ENCODE measurements at places on chromosomes 1 and 21. TPM values are rescaled to one million over a fixed set of nuclear protein-coding genes. Genes with fewer than 3 reads are reported as not detected.

DNA sequence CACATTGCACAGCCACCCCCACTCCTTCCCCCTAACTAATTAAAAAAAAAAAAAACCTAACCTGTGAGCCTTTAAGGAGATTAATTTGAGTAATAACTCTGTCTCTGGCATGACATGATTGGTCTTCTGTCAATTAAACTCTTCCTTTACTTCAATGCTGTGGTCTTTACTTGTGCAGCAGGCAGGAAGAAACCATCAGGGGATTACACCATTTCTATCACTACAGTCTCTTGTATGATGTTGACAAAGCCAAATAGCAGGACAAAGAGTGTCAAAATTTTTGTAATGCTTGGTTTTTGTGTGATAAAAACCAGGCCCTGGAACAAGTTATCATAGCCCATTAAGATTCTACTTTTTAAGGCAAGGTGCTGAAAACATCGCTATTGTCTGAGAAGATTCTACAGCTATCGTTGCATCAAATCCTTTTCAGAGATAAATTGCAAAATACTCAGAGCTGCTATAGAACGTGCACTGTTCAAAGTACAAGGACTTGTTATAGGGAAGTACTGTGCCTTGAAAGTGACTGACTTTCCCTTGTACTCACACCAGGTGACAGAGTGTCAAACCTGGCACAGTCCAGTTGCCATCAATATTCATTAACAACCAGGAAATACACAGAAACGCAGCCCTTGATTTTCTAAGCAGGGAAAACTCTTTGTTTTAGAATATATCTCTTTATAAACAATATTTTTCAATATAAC, 37.7 kb downstream of the LHX9 start:
- DNase-seq, result no peak

- no peak for DNase-seq
These were observed 53.9 kb upstream of the ASPM start for GRCh38 chr1:197200272-197200899.

GRCh38 chr1:207848234-207848633, 62.7 kb downstream of the CD34 start:
- no peak for DNase-seq

GRCh38 chr1:247378334-247379073, 37.5 kb upstream of the NLRP3 start:
- DNase-seq, result no peak

GRCh38 chr1:192581131-192581927, 5.8 kb downstream of the RGS1 start:
- no peak for DNase-seq

DNA sequence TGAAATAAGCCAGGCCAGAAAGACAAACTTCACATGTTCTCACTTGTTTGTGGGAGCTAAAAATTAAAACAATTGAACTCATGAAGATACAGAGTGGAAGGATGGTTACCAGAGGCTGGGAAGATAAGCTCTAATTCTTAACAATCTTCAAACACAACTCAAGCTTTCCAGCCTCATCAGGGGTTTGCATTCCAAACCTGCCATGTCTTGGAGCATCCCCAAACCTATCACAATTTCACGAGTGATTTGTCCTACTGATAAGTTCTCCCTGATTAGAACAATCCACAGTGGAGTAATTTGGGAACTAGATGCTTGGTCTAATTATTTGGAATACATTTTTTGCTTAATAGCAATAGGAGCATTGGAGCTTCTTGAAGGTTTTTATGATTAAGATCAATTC, 418.5 kb upstream of the PKN2 start:
- no peak for DNase-seq

DNA sequence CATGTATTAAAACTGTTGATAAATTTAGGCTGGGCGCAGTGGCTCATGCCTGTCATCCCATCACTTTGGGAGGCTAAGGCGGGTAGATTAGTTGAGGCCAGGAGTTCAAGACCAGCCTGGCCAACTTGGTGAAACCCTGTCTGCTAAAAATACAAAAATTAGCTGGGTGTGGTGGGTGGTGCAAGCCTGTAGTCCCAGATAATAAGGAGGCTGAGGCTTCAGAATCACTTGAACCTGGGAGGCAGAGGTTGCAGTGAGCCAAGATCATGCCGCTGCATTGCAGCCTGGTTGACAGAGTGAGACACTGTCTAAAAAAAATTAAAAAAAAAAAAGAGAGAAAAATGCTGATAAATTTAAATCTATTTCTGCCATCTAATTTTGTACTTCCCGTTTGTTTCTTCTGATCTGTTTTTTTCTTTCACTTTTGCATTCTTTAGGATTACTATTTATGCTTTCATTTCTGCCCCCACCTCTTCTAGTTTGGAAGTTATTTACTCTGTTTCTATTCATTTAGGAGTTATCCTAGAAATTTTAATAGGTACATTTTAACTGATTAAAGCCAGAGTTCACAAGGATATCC, 3.2 kb upstream of the DENND1B start:
- DNase-seq, result no peak

DNA sequence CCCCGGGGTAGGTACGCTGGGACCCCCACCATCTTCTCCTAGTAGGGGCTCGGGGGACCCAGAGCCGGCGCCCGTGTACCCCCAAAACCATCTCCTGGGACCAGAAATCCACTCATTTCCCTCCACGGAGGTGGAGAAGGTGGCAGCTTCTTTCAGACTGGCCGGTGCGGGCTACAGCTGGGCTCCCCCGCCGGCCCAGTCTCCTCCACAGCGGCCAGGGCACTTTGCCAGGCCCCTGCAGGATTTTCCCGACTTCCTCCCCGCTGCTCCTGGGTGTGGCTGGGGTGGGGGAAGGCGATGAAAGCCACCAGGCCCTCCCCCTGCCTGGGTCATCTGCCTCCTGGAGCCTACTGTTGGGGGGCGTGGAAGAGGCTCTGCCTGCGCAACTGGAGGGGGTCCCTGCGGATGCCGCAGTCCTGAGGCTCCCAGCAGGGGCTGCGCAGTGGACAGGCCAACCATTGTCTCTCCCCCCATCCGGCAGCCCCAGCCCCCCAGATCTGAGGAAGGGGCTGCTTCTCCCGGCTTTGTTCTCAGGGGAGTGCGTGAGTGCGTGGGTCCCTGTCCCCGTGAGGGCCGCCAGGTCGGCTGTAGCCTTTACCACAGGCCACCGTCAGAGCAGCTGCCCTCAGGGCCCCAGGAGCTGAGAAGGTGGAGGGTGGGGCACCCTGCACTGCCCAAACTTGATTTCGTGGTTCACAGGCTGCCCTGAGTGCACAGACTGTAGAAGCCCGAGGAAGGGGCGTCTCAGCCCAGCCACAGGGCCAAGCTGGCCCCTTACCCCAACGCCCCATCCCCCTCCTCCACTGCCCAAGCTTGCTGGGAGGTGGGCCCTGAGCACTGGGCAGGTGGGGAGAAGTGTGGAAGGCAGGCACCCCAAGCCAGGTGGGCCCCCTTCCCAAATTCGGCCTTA, 1.3 kb downstream of the AGRN start:
- no peak for DNase-seq

- DNase-seq, result no peak
These were observed 541.5 kb downstream of the AMY1C start for GRCh38 chr1:104291156-104291555.

DNA sequence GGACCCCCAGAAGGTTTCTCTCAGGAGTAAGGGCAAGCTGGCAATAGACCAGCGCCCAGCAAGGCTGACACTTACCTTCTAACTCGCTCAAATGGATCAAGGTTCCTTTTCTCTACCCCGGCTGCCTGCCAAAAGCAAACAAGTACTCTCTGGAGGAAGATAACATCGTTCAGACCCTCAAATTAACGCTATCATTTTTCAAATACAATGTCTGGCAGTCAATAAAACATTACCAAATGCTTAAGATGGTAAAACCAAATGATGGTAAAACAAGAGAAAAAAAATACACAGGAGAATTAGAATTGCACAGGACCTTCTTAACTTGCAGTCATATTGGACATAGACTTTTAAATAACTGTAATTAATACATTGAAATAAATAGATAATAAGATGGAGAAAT, 148.1 kb downstream of the SPATA46 start:
- DNase-seq, result no peak

GRCh38 chr1:54681358-54681757, 34.3 kb upstream of the TTC4 start:
- DNase-seq, result no peak

GRCh38 chr1:22142315-22143064, 407 bp downstream of the WNT4 start:
- DNase-seq, result no peak

DNA sequence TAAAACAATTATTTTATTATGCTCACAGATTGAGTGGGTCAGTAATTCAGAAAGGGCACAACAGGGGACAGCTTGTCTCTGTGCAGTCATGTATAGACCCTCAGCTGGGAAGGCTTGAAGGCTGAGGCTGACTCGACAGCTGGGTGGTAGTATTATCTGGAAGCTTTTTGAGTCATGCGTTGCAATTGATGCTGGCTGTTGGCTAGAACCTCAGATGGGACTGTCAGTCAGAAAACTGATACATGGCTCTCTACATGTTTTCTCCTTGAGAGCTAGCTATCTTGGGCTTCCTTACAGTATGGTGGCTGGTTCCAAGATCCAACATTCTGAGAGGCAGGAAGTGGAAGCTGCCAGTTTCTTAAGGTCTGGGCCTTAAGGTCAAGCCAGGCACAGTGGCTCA, 61.5 kb upstream of the SELENON start:
- DNase-seq, result no peak

GRCh38 chr21:10464975-10465374, 56.4 kb upstream of the TPTE start:
- DNase-seq, result no peak

- no peak for DNase-seq
These were observed 671.9 kb downstream of the RWDD3 start for GRCh38 chr1:95905818-95906395.

DNA sequence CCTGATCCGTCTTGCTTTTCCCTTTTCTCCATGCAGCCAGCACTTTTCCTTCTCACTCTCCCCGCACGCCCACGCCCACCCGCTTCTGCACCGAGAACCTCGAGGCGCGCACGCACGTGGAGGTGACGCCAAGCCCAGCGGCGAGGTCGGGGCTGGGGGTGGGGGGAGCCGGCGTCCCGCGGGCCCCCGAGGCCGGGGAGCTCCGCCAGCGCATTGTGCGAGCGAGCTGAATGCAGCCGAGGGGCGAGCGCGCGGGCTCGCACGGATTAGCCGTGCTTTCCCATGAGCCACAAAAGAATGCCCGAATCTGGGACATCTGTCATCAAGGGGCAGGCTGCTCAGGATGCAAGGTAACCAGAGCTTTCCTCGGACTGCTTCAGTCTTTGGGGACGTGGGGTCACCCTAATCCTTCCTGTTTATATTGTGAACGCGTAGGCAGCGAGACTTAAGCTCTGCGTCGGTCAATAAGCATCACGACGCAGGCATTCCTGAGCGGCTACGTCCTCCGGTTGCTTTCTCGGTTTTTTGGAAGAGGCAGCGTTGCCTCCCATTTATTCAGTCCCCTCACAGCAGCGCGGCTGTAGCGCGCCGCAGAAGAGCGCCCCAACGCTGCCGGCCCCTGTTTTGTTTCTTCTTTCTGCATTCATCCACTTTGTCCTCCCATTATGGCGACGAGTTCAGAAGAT, 67.3 kb upstream of the AKT3 start:
- DNase-seq, result no peak

DNA sequence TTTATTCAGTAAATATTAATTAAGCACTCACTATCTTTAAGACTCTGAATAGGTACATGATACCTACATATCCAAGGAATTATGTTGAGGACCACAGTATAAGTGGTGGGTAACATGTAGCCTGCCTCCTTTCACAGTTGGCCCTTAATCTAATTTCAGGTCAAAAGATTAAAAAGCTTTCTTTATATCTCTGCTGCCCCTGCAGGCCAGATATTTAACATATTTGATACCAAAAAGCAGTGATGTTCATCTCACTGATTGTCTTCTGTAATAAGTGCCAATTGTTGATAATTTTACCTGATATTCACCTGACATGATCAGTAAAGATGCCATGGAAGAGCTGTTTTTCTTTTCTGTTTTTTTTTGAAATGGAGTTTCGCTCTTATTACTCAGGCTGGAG, 36.5 kb downstream of the RLF start:
- DNase-seq, result no peak

GRCh38 chr1:100683448-100684349, 35.8 kb upstream of the VCAM1 start:
- DNase-seq, result no peak

- DNase-seq, result no peak
These were observed 9.9 kb upstream of the COA7 start for GRCh38 chr1:52707927-52708655.

GRCh38 chr1:110876748-110877341, 3.9 kb downstream of the CD53 start:
- DNase-seq, result no peak

GRCh38 chr1:184160236-184160635, 108.7 kb downstream of the TSEN15 start:
- DNase-seq, result peak; percentile 30

- no peak for DNase-seq
These were observed 189.0 kb downstream of the LYPLAL1 start for GRCh38 chr1:219362702-219363101.

GRCh38 chr1:244860914-244861610, 3.3 kb downstream of the HNRNPU start:
- no peak for DNase-seq

DNA sequence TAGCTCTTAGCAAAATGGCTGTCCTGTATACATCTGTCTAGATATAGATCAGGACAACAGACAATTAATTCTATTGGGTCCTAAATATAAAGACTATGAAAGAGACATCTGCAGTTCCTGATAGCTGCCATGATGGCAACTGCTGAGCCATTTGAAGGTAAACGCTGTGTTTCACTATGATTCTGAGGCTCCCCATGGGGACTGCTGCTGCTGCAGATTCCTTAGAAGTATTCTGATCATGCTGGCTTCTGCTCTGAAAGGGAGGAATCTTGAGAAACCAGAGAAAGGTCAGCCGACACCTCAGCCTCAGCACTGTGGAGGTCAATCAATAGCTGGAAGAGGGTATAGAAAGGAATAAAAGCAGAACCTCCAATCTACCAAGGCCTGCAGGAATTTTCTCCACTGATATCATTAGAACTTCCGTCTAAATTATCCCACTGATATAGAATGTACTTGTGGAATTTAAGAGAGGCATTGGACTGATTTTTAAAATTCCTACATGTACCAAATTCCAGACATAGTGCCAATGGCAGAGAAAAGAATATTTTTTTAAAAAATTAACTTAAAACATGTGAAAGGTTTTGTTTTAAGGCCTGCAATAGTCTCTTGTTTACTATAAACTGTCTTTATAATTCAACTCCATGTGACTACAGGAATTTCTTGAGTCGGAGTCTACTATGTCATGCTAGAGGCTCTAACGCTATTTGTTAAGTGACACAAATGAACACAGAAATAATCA, 53.2 kb downstream of the DDAH1 start:
- no peak for DNase-seq

The CD52 gene
- polyA plus RNA-seq, result 1,113 TPM

The RYR2 gene
- 0.21 TPM for polyA plus RNA-seq

The PDE9A gene
- polyA plus RNA-seq, result 14.5 TPM

The CLDN17 gene
- 0.41 TPM for polyA plus RNA-seq

The S100A9 gene
- 1,119 TPM for polyA plus RNA-seq

The GABPB2 gene
- polyA plus RNA-seq, result 8.5 TPM

The TMEM234 gene
- 15.4 TPM for polyA plus RNA-seq
